ENCODE measurements at places on chromosomes 16 and 17.

- DNase-seq: no peak
Measured at GRCh38 chr16:27238591-27238990, 30.0 kb downstream of the NSMCE1 start.

DNA sequence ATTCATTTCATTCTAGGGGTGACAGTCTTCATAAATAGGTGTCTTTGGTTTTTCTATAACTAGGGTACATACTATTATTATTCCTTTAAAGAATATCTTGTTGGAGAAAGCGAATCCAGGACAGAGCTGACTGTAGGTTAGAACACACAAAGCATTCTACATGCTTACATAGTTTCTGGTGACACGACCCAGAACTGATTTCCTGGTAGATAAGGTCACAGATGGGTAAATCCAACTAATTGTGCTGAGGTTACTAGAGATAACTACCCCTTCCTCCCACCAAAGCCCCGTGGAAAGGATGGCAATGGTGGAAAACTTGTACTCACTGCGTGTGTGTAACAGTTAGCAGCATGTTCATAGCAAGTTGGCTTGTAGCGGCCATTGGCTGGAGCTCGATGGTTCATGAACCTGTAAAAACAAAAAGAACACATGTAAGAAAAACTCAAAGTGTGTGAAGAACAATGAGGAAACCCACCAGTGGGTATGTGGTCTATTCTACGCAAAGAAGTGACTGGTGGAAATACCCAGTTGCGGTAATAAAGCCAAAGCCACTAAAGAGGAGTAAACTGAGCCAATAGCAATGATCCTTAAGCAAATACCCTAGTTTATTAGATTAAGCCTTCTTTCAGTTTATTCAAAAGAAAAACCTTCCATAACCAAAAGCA is 7.7 kb downstream of the MMD start:
- DNase-seq: no peak

DNA sequence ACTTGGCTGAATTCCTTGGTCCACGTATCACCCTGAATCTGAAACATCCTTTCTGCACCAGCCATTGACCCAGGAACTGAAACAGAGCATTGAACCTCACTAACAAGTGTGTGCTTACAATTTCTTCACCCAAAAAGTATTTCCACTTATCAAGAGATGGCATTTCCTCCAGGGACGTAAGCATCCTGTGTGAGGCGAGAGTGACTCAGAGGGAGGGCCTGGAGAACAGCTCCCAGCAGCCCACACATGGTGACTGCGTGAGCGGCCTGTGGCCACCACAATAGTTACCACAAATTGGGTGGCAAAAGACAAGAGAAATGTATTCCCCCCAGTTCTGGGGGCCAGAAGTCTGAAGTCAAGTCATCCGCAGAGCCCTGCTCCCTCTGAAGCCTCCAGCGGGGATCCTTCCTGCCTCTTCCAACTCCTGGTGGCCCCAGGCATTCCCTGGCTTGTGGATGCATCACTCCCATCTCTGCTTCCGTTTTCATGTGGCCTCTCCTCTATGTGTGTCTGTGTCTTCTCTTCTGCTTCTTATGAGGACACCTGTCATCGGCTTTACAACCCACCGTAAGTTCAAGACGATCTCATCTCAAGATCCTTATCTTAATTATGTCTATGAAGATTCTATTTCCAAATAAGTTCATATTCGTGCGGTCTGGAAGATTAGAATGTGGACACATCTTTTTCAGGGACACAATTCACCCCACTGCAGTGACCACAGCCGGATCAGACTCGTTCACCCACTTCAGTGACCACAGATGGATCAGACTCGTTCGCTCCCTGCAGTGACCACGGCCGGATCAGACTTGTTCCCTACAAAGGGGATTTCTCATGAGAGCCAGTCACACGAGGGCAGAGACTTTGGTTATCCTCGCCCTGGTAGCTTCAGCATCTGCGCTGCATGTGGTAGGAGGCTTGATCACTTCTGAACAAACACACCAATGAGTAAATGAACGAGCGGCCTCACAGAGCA is 122.6 kb upstream of the FOXF1 start:
- DNase-seq: no peak

DNA sequence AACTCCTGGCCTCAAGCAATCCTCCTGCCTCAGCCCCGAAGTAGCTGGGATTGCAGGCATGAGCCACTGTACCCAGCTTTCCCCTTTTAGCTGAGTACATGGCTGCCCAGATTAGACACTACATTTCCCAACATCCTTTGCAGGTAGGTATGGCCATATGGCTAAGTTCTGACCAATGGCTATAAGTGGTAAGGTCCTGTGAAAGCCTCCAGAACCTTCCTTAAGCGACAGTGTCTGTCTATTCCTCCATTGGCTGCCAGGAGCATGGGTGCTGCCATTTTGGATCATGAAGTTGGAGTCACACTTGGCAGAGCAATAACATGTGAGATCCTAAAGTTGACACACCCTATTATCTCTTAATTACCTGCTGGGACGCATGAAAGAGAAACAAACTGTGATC is 24.4 kb upstream of the CRHR1 start:
- no peak for DNase-seq

- peak; percentile 75 for DNase-seq
Measured at GRCh38 chr17:40100669-40101366, 429 bp upstream of the NR1D1 start.

DNA sequence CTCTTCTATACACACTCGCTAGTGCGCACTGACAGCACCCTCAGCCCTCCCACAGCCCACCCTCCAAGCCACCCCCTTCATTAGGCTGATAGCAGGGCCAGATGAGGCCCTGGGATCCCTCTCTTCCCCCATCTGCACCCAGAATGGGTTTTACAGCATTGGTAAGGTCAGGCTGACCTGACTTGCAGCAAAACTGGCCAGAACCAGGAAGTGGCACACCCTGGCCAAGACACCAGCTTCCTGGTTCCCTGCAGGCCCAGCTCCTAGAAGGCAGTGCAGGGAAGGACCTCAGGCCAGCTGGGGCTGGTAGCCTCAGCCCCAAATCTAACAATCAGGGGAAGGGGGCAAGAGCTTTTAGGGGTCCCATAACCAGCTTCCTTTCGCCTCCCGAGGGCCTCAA is 50.0 kb upstream of the MRPS23 start:
- DNase-seq: no peak
